GM13977 (cell line): ENCODE measurements at places on chromosomes 13 and 19.

DNA sequence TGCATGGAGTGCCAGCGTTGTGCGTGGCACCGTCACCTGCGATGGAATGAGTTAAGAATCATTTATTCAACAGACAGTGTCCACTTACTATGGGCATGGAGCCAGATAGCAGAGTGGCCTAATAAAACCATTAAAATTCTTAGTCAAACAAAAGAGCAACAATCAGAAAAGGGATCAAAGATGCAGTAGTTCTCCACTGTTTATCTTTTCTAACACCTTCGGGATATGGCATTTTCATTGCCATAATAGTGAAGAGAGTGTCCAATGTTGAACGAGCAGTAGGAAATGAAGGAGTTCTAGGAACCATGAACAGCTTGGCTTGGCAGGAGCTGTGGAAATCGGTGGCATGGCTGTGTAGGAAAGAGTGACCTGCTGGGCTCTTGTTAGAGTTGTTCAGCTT is 2.0 kb downstream of the TNFSF11 start:
- no peak for DNase-seq

- DNase-seq: no peak
Measured at GRCh38 chr13:62696490-62696889, 1280.8 kb upstream of the PCDH20 start.

DNA sequence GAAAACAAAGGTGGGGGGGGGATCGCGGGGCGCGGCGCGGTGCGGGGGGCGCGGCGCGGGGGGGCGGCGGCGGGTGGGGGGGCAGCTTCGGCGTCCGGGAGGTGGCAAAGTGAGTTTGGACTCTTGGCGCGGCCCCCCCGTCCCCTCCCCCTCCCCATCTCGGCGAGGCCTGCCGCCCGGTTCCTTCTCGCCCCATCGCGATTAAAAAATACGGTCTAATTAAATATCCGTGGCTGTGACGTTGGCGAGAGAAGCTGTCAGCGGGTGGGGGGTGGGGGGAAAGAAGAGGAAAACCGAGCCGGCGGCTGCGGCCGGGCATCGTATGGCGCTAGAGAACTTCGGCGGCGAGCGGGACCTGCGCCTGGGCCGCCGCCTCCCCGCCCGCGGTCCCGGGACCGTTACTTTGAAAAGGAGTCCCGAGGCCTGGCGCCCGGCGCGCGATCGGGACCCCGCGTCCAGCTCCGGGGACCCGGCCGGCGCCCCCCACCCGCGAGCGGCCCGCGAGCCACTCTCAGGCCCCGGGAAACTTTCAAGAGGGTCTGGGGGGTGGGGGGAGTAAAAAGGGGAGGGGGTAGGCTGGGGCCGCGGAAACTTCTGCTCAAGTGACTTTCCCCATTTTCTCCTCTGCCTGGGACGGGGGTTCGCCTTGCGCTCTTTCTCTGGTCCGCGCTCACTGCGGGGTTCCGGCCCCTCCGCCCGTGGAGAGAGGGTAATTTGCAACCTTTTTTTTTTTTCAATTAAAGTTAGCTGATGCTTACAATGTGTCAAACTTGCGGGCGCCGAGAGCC is 146.3 kb upstream of the ZNF536 start:
- DNase-seq: peak; percentile 40

GRCh38 chr19:46224773-46225172 is 4.8 kb upstream of the IGFL1 start:
- DNase-seq: no peak

- no peak for DNase-seq
Measured at GRCh38 chr13:54185785-54186184, 1157.2 kb downstream of the OLFM4 start.

GRCh38 chr19:30307191-30307974 is 64.8 kb upstream of the ZNF536 start:
- DNase-seq: no peak

DNA sequence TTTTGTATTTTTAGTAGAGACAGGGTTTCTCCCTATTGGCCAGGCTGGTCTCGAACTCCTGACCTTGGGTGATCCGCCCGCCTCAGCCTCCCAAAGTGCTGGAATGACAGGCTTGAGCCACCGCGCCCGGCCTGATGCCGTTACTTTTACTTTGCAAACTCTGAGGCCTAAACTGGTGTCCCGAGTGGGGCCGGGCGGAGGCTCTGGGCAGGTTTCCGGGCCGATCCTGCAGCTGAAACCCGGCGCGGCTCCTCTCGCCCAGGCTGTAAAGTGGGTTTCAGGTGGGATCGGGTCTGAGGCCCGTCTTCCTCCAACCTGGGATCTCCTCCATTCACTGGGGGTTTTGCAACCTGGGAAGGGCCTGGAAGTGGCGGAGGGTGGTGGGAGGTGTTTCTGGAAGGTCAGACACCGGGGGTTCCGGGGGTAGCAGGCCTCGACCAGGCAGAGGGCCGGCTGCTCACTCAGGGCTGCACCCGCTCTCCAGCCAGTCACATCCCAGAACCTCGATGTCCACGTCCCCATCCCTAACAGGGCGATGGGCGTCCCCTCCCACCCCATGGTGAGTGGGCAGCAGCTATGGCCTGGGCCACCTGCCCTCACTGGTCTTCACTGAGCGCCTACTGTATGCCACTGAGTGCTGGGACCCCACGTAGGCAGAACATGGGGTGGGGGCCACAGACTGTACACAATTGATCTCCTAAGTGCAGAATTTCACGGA is 21.3 kb upstream of the WDR18 start:
- DNase-seq: no peak

GRCh38 chr13:50366488-50367174 is 351.4 kb downstream of the KCNRG start:
- peak; percentile 36 for DNase-seq

DNA sequence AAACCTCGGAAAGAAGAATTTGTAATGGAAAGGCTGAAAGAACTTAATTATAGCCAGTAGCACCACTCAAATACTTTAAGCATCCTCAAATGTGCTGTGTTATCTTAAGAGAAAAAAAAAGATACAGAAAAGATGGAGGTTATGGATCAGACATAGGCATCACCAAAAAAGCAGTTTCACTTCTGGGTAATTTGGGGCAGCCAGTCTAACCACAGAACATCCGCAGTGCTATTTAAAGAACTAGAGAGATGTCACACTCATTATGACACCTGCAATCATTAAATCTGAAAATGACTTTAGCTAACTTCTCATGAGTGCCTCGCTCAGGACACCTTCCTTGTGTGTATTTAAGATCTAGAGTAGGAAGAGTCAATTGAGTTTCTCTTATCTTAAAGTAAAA is 211.8 kb downstream of the RBM26 start:
- peak; percentile 49 for DNase-seq

DNA sequence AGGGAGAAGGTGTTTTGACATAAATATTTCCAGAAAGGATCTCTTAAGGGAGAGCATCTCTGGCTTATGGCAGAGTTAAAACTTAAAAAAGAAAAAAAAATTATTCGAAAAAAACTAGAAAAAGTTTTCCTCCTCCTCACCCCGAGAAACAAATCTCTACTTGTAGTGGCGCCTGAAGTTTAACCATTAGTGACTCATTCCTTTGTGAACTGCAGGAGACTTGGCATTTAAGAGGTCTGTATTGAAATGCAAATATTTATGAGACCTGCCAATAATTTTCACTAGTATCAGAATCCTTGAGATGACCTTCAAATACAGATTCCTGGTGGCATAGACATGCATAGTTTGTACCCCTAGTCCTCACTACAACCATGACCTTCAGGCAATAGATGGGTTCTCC is 64.9 kb upstream of the MED4 start:
- DNase-seq: no peak

GRCh38 chr13:38223089-38223488 is 126.6 kb upstream of the UFM1 start:
- no peak for DNase-seq

DNA sequence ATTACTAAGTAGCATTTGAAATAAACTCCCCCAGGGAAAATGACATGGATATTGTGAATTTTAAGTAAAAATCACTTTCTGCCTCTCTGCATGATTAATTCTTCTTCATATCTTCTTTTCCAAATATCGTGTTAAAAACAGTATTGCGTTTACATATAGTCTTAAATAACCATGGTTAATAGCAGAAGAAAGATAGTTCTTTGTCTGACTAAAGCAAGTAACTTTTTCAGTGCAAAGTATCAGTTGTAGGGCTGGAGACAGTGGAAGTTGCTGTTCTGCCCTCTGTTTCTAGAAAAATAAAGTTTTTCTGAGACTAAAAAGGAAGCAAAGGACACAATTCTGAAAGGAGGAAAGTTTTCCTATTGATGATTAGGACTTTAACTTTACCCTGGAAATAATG is 330.2 kb downstream of the NDFIP2 start:
- no peak for DNase-seq

- no peak for DNase-seq
Measured at GRCh38 chr19:51467864-51468544, 9.8 kb upstream of the SIGLEC8 start.

GRCh38 chr13:98998831-98999638 is 21.2 kb upstream of the DOCK9 start:
- no peak for DNase-seq

DNA sequence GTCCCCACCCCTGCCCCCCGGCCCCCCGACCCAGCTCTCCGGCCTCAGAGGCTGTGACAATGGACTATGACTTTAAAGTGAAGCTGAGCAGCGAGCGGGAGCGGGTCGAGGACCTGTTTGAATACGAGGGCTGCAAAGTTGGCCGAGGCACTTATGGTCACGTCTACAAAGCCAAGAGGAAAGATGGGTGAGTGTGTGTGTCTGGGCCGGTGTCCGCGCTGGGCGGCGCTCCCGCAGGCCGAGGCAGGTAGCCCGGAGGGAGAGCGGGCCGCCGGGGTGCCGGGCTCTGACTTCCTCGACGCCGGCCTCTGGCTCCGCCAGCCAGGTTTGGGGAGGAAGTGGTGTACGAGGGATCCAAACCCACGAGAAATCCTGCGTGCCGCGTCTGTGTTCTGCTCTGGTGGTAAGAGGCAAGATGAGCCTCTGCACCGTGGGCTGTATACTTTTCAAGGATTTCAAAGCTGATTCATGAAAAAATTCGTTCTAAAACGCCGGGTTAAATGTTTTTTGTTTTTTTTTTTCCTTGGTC is 718 bp downstream of the CDK8 start:
- peak; percentile 59 for DNase-seq

- DNase-seq: no peak
Measured at GRCh38 chr13:99722931-99723330, 221.7 kb downstream of the TM9SF2 start.

DNA sequence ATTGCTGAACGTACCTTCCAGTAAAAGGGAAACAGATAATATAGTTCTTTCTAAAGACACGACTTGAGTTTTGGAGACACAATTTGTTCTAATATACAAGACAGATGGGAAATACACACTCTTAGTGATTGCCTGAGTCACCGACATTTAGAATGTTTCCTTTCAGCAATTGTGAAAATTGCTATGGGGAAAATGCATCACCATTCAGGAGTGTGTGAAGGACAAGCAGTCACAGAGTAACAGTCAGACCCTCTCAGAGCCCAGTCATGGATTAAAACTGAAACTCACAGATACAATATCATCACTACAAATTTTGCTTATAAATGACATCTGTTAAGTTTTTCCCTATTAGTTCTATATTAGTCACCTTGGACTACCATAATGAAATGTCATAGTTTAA is 286.1 kb downstream of the SPRY2 start:
- DNase-seq: no peak

DNA sequence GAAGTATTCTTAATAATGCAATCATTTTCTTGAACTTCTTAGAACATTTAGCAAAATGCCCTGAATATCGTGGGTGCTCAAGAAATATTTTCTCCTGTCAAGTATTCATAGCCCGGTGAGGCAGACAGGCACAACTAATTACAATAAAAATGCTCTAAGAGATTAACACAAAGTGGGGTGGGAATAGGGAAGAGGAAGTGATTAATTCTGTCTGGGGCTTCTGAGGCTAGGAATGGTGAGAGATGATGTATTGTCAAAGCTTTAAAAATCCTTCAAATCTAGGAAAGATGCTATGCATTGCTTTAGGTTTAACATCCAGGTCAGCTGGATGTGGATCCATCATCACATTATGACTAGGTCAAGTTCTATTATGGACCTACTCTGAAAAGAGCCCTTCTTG is 66.9 kb upstream of the POSTN start:
- no peak for DNase-seq

- DNase-seq: no peak
Measured at GRCh38 chr13:96850538-96851145, 143.6 kb downstream of the OXGR1 start.

DNA sequence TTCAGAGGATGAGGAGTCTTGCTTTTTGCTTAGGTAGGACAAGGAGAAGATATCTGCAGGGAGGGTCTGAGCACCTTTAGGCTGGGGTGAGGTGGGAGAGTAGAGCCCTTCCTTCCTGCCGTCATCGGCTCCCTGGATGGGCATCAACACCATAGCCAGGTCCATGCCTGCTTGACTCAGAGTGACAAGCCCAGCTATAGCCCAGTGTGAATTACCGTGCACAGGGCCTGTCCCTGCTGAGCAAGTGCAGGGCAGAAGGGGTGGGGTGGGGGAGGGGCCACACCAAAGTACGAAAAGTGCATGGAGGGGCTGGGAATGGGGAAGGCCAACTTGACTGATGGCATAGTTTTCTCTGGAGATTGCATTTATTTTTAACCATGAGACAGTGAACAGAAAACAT is 30.3 kb upstream of the RNF113B start:
- no peak for DNase-seq

GRCh38 chr13:42747399-42747873 is 33.9 kb upstream of the FAM216B start:
- no peak for DNase-seq

GRCh38 chr19:2841855-2842574 is 740 bp downstream of the ZNF555 start:
- peak; percentile 37 for DNase-seq

DNA sequence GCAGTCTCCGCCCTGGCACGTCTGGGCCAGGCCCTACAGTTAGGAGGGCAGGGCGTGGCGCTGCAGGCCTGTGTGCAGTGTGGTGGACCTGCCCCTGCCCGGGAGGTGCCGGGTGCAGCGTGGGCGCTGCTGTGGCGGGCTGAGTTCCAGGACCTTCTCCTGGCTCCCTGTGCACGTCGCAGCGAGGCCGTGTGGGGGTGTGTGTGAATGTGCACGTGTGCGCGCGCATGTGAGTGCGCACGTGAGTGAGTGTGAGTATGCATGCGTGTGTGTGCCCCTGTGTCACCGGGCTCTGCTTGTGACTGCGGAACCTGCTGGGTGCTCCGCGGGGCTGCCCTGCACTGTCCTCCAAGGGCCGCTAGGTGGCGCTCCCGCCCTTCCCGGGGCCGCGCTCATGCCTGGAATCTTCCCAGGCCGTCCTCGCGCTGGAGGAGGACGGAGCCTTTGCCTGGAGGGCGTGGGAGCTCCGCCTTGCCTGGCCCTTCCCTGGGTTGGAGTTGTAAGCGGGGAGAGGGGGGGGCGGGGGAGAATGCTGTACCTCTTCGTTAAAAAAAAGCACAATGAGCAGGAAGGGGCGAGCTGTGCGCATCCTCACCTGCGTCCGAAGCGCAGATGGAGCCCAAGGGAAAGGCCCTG is 79.3 kb downstream of the KDM4B start:
- DNase-seq: peak; percentile 89
